Endodermal cell (in vitro differentiated cells): ENCODE measurements at places on chromosomes 6 and 20.

DNA sequence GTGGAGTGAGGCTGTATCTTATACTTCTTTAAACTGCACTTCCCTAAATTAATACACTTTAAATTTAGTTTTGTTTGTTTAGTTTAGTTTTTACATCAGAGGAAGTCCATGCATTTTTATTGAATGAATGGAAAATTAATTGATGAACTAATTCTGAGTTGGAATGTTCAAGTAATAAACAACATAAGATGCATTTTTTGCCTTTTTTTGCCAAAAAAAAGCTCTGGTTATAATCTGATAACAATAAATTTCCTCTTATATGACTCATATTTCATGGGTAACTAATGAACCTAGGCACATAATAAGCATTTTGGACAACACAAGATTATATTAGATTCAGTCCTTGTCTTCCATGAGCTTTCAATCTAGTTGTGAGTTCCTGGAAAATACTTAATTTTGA lies 323.1 kb downstream of the CENPW start:
- H3K27ac ChIP-seq, result no peak overlapping the region
- H3K36me3 ChIP-seq, result no peaks in the 10 kb centered on the region
- DNase-seq, result no peak
- H3K4me3 ChIP-seq, result no peak overlapping the region

- no peak overlapping the region for H3K4me3 ChIP-seq
- H3K27me3 ChIP-seq, result no peaks in the 10 kb centered on the region
- DNase-seq, result no peak
- H3K27ac ChIP-seq, result no peak overlapping the region
Measured at GRCh38 chr6:39269961-39270360, 40.7 kb upstream of the KCNK5 start.

GRCh38 chr20:53783768-53784167 lies 190.1 kb upstream of the ZNF217 start:
- H3K27me3 ChIP-seq, result no peaks in the 10 kb centered on the region
- no peaks in the 10 kb centered on the region for H3K36me3 ChIP-seq
- no peak overlapping the region for H3K4me3 ChIP-seq
- H3K4me1 ChIP-seq, result peaks cover 4% of the 10 kb centered on the region

- no peak overlapping the region for H3K4me3 ChIP-seq
- peak; percentile 72 for DNase-seq
- no peak overlapping the region for H3K27ac ChIP-seq
- no peaks in the 10 kb centered on the region for H3K27me3 ChIP-seq
- H3K36me3 ChIP-seq, result no peaks in the 10 kb centered on the region
- no peaks in the 10 kb centered on the region for H3K4me1 ChIP-seq
Measured at GRCh38 chr20:1567392-1568162, 10.1 kb upstream of the SIRPD start.

DNA sequence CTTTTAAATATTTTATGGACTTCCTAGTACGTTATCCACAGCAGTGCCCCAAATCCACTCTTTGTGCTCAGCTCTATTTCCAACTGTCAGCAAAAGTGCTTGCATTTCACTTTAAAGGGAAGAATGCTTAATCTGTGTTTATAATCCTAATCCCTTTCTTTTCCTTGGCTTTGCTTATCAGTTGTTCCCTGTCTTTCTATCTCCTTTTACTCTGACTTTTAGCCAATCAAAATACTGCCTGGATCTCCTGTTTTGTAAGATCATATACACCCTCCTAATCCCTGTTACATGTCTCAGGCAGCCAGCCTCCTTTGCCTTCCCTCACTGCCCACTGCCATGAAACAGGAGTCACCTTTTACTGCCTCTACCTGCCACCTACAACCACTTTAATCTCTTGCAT lies 102.9 kb downstream of the AIG1 start:
- H3K4me1 ChIP-seq, result no peaks in the 10 kb centered on the region
- DNase-seq, result no peak
- no peaks in the 10 kb centered on the region for H3K36me3 ChIP-seq
- no peak overlapping the region for H3K4me3 ChIP-seq
- H3K27me3 ChIP-seq, result peaks cover 11% of the 10 kb centered on the region
- H3K27ac ChIP-seq, result no peak overlapping the region
